Stimulated activated CD8-positive, alpha-beta memory T cell treated with anti-CD3 and anti-CD28 coated beads, Interleukin-15, amount 100 ng/mL, for 4 hours (primary cell): ENCODE measurements at places on chromosomes 12 and 14.

- DNase-seq: no peak
These were observed 71.5 kb upstream of the MDM1 start for GRCh38 chr12:68403711-68404110.

DNA sequence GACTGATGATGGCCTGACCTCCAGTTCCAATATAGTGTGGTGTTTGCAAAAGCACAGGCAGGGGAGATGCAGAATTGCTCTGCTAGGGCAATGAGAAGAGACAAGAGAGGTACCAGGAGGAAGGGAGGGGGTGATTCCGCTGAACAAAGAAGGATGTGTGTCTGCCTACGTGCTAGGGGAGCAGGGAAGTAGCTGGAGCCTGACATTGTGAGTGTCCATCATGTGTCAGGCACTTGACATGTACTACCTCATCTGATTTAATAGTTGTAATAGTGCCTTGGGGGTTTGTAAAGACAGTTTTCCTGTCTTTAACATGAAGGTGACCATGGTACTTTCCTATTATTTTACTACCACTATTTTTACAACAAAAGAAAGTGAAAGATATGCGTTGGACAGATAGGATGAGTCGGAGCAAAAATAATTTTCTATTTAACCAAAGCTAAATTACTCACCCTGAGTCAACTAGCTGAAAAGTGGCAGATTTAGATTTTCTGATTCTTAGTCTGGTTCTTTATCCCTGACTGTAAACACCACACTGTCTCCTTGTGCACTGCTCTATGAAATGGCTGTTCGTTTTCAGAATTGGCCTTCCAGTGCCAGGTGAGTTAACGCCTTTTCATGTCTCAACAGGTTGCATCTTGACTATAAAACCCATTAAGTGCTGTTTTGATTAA is 33.7 kb upstream of the TEAD4 start:
- DNase-seq: no peak

GRCh38 chr12:116508145-116509121 is 50.7 kb upstream of the MAP1LC3B2 start:
- DNase-seq: no peak

DNA sequence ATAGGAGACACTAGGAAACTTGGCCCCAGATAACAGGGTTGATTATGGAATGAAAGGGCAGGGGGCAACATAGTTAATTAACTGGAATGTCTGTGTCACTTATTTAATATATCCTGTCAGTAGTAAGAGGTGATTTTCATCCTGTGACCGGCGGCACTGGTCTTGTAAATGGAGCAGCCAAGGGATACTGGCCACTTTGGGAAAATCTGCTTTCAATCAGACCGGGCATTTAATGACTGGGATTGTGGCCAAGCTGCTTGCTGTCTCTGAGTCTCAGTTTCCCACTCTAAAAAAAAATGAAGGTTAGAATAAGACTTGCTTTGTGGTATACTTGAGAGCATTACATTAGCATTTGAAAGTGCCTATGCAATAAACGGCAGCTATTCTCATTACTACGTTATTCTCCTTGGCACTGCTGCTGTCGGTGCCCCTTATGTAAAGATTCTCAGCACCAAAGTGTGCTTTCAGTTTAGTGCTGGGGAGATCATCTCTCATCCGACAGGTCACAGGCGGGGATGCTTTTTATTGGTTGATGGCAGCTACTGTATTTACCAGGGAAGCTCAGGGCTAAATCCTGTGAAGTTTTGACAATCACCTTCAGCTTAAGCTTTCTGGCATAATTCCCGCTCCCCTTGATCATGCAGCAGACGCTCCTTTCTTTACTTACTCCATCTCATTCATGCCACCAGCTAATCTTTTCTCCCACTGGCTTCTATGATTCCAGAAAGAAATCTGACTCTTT is 162.1 kb downstream of the ESRRB start:
- DNase-seq: no peak

GRCh38 chr14:106657460-106657859 is 1131.1 kb downstream of the TMEM121 start:
- DNase-seq: no peak

- DNase-seq: no peak
These were observed 2.8 kb upstream of the ART4 start for GRCh38 chr12:14846042-14846587.

DNA sequence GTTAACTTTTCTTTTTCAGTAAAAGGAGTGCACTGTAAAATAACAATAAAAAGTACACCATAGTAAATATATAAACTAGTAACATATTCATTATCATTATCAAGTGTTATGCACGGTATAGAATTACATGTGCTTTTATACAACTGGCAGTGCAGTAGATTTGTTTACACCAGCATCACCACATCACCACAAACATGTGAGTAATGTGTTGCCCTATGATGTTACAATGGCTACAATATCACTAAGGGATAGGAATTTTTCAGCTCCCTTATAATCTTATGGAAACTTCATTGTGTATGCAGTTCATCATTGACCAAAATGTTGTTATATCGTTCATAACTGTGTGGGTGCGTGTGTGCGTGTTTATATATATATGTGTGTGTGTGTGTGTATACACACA is 23.5 kb upstream of the NEDD1 start:
- DNase-seq: no peak

- no peak for DNase-seq
These were observed 120.2 kb upstream of the RAP1B start for GRCh38 chr12:68490476-68490875.

GRCh38 chr12:31887109-31887811 is 72.0 kb upstream of the RESF1 start:
- no peak for DNase-seq

GRCh38 chr14:101331141-101331525 is 230.2 kb upstream of the DIO3 start:
- no peak for DNase-seq

GRCh38 chr12:121222847-121223246 is 12.9 kb downstream of the P2RX4 start:
- DNase-seq: no peak

DNA sequence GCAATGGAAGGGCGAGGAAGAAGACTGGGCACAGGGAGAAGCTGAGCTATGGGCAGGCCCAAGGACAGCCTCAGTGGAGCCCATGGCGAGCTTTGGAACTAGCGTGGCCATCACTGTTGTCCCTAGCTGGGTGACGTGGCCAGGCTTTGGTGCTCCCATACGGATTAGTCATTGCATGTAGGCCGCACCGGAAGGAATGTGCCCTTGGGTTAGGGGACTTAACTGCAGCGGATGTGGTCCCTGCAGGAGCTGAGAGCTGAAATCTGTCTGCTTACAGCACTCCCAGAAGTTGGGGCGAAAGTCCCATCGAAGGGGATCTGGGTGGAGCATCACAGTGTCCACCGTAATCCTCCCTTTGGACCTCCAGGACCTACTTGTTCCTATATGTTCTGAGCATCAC is 133.7 kb downstream of the PAPOLA start:
- no peak for DNase-seq

DNA sequence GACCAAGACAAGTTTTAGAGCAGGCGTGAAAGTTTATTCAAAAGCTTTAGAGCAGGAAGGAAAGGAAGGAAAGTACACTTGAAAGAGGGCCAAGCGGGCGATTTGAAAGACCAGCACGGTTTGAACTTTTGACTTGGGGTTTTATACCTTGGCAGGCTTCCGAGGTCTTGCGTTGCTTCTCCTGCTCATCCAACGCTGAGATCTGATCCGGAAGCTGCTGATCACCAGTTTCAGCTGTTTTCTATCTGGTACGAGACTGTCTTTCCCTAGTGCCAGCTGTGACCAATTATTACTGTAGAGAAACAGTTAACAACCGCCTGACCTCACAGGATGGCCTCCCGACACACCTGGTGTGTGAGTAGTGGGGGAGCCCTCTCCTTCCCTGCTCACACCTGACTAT is 20.6 kb upstream of the SNRPF start:
- no peak for DNase-seq

GRCh38 chr12:83432176-83432719 is 745.5 kb downstream of the TMTC2 start:
- no peak for DNase-seq

- DNase-seq: no peak
These were observed 401.3 kb downstream of the DIO2 start for GRCh38 chr14:79809849-79810612.

- no peak for DNase-seq
These were observed 76.4 kb downstream of the SLC16A7 start for GRCh38 chr12:59672273-59672672.

DNA sequence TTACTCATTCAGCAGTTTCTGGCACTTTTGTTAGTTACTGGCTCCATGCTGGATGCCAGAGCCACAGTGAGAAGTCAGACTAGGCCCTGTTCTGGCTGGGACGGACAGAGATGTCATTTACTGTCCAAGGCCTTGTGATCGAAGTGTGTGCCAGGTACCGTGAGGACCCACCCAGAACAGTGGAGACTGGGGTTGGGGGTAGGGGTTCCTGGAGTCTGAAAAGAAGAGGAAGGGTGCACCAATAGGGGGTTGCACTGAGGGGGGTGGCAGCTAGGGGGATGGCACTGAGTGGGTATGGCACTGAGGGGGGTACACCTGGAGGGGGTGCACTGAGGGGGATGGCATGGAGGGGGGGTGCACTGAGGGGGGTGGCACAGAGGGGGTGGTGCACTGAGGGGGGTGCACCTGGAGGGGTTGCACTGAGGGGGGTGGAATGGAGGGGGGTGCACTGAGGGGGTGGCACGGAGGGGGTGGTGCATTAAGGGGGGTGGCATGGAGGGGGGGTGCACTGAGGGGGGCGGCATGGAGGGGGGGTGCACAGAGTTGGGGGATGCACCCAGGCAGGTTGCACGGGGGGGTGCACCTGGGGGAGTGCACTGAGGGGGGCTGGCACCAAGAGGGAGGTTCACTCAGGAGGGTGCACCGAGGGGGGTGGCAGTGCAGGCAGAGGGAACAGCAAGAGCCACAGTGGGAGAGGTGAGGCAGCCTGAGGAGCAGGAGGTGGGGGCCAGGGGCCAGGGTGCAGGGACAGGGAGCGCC is 10.6 kb upstream of the CYP46A1 start:
- no peak for DNase-seq

GRCh38 chr14:20456971-20457370 is 1.9 kb downstream of the APEX1 start:
- no peak for DNase-seq

- peak; percentile 34 for DNase-seq
These were observed at the start of gene YBX3 for GRCh38 chr12:10722905-10723746. TSS of gene YBX3 (minus strand) at chr12:10723323. CDS start at chr12:10723111, 212 bp downstream.

- DNase-seq: no peak
These were observed 120.3 kb upstream of the SLC38A4 start for GRCh38 chr12:46946137-46946536.

DNA sequence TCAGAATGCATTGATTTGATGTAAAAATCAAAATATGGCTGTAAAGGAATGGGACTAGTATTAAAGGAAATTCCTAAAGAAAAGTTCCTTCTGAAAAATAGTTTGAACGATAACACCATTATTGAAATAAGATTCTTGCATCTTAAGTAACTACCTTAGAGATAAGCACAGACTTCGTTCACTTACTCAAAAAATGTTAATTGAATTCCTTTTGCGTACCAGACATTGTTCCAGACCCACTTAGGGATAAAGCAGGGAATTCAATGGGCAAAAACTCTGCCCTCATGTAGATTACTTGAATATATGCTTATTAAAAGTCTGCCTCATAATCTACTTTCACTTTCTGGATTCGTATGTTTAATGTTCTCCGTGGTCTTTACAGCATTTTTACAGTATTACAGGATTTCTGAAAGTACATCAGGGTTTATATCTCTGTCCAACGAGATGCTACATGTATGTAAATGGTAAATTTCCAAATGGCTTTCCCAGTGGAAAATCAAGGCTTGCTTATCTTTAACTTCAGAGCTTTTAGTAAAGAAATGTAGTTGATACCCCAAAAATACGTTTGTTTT is 213.7 kb downstream of the GXYLT1 start:
- no peak for DNase-seq

GRCh38 chr14:36784541-36784940 is 122.9 kb downstream of the PAX9 start:
- no peak for DNase-seq

- no peak for DNase-seq
These were observed 80.7 kb downstream of the ACTN1 start for GRCh38 chr14:68898248-68899032.

DNA sequence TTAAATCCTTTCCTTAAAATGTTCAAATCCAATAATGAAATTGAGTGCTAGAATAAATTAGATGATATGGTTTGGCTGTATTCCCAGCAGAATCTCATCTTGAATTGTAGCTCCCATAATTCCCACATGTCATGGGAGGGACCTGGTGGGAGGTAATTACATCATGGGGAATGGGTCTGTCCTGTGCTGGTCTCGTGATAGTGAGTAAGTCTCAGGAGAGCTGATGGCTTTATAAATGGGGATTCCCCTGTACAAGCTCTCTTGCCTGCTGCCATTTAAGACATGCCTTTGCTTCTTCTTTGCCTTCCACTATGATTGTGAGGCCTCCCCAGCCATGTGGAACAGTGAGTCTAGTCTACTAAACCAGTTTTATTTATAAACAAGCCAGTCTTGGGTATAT is 508.5 kb downstream of the ETNK1 start:
- DNase-seq: no peak

DNA sequence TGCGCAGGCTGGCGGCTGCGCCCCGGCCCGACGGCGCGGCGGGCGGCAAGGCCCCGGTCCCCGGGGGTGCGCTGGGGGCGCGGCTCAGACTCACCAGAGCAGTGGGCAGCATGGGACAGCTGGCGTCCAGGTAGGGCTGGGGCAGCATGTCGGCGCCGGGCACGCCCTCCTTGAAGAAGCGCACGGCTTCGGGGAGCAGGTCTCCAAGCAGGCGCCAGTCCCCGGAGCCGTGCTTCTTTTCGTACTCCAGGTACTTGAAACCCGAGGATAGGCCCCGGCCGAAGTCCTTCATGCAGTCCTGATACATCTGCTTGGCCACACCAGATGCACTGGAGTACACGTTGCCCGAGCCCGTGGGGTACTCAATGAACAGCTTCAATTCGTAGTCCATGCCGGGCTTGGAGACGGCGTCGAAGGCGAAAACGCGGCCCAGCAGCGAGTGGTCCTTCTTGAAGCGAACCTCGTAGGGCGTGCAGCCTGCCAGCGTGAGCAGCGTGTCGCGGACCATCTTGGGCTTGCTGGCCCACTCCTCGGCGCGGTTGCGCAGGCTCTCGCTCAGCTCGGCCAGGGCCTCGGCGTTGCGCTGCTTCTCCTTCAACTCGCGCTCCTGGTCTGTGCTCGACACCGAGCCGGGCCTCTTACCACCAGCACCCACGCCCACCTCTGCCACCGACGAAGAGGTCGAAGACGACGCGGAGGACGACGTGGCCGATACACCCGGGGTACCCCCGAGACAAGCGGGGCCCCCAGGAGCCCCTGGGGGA is 2.2 kb downstream of the IRF2BPL start:
- DNase-seq: no peak
